ENCODE measurements at places on chromosomes 5 and 9.

GRCh38 chr5:38715696-38716095 is 130.1 kb upstream of the OSMR start:
- DNase-seq, result no peak

GRCh38 chr5:10949856-10950630 is 189.0 kb upstream of the DAP start:
- no peak for DNase-seq

DNA sequence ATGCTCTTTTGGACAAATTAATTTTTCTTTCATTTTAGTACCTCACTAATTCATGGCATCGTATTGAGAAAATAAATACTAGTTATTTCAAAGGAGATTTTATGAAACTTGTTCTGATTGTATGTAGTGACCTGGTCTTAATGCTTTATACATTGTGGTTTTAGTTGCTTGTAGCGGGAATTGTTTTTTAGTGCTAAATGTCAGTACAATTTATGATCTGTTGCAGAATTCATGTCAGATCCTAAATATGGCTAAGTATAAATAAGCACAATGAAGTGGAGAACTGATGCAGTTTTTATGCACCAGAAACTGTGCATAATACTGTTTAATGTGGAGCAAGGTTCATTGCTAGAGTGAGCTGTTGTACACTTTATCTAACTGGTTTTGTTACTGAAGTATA is 308.8 kb downstream of the PJA2 start:
- DNase-seq, result no peak

- no peak for DNase-seq
These were observed 162.2 kb downstream of the OXCT1 start for GRCh38 chr5:41707853-41708603.

DNA sequence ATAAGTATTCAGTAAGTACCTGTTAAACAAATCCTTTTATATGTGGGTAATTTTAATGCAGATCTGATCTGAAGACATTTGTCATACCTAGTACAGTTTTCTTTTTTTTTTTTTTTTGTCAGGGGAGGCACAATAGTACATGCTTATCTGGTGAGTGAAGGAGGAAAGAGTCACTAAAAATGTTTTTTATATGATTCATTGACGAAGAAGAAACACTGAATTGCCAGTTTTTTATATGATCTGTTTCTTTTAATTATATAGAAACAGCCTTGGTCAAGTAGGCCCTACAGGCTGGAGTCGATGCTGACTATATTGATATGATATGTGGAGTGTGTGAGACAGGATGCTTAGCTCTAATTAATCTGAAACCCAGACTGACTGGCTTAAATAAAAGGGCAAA is 315.2 kb downstream of the PSAT1 start:
- no peak for DNase-seq

GRCh38 chr5:95020345-95020744 is 264.5 kb downstream of the MCTP1 start:
- no peak for DNase-seq

DNA sequence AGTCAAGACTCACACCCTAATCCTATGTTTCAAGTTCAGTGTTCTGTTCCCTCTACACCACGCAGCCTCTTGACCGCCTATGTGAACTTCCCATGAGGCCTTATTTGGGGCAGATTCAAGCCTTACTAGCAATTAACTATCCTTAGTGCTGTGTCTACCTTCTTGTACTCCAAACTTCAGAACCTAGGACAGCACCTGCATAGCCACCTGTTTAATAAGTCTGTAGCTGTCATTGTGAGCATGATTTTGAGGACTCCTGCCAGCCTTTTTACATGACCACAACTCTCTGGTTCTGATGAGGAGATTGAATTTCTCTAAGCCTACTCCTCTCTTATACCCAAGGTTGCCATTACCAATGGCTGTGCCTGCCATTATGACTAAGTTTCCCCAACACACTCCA is 50.8 kb upstream of the PCSK1 start:
- peak; percentile 2 for DNase-seq

GRCh38 chr5:76389513-76390154 is 13.5 kb upstream of the IQGAP2 start:
- no peak for DNase-seq

GRCh38 chr9:84966876-84967830 is 297.6 kb downstream of the NTRK2 start:
- no peak for DNase-seq

DNA sequence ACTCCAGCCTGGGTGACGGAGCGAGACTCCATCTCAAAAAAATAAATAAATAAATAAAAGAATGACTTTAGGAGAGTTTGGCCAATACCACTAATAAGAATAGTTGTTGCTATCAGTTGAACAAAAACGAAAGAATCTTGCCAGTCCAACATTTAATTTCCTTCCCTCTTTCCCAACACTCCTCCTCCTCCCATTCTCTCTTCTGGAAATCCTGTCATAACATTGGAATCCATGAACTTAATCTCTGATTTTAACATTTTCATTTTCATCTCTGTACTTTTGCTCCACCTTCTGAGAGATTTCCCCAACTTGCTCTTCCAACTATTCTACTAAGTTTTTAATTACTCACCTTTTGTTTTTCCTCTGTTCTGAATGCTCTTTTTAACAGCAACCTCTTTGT is 42.8 kb upstream of the CDK20 start:
- DNase-seq, result no peak

GRCh38 chr5:105230516-105231157 is 1668.0 kb upstream of the NUDT12 start:
- DNase-seq, result no peak

GRCh38 chr9:134236935-134237629 is 72.7 kb upstream of the RNU6ATAC start:
- no peak for DNase-seq

- DNase-seq, result no peak
These were observed 402.9 kb upstream of the CLINT1 start for GRCh38 chr5:158261674-158262367.

GRCh38 chr5:9515436-9515835 is 30.4 kb downstream of the SEMA5A start:
- DNase-seq, result no peak

DNA sequence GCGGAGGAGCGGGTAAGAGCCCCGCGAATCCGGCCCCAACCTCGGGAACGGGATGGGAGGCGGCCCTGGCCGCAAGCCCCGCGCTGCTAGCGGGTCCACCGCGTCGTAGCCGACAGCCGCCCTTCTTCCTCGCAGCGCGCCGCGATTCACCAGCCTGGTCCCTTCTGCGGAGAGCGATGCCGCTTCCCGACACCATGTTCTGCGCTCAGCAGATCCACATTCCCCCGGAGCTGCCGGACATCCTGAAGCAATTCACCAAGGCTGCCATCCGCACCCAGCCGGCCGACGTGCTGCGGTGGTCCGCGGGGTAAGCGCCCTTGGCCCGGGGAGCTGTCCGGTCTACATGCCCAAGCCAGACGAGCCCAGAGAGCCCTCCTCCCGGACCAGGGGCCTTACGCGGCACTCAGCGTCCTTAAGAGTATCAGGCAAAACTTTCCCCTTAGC is 335 bp downstream of the ROPN1L start:
- DNase-seq, result no peak

All from CD4-positive, alpha-beta T cell treated with Interleukin-21 for 1 hour (primary cell).